ENCODE measurements at places on chromosomes 16 and 17.

GRCh38 chr16:75147968-75148310 lies 385 bp upstream of the ZFP1 start:
- DNase-seq = no peak

DNA sequence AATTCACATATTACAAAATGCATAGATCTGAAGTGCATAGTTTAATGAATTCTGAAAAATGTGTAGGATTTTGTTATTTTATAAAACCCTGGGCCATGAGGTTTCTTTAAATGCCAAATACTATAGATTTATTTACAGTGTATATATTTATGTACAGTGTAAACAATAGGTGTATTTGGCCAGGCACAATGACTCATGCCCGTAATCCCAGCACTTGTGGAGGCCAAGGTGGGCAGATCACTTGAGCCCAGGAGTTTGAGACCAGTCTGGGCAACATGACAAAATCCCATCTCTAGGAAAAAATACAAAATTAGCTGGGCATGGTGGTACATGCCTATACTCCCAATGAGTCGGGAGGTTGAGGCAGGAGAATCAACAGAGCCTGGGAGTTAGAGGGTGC lies 249.4 kb downstream of the PRKCA start:
- DNase-seq = no peak

GRCh38 chr16:65961476-65962143 lies 404.9 kb upstream of the CDH5 start:
- DNase-seq = no peak

DNA sequence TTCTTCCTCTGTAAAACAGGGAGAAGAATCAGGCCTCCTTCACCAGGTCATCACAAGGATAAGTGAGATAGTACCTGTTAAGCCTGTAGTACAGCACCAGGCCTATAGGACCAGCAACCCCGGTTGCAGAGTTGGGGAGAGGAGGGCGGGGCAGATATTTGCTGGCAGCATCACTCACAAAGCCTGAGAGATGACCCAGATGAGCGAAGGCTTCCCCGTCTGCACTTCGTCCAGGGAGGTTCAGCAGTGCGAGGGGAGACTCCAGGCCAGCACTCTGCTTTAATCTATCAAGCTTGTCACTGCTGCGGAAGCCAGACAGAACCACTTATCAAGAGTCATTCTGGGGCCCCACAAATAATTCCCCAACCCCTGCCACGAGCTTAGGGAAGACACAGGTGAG lies 15.8 kb upstream of the RBBP6 start:
- no peak for DNase-seq
